Activated CD4-positive, alpha-beta T cell treated with anti-CD3 and anti-CD28 coated beads for 24 hours (primary cell): ENCODE measurements at places on chromosomes 4 and X.

DNA sequence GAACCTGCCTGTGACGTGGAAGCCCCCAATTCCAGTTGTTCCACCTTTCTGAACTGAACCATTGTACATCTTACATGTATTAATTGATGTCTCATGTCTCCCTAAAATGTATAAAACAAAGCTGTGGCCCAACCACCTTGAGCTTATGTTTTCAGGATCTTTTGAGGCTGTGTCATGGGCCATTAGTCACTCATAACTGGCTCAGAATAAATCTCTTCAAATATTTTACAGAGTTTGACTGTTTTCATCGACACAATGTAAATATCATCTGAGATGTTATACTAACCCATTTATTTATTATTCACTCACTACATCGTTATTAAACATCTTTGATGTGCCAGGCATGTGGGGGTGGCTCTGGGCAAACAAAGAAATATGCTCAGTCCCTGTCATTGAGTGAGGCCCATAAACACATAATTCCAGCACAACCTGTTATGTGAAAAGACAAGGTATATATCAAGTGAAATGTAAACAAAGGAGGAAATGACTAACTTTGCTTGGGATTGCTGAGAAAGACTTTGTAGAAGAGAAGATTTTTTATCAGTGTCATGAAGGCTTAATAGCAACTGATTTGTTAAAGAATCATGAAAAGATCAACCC is 34.5 kb upstream of the PPM1K start:
- DNase-seq = no peak

- DNase-seq = no peak
These were observed 85.2 kb upstream of the LNX1 start for GRCh38 chr4:53676402-53676871.

- DNase-seq = no peak
These were observed 92.4 kb downstream of the CXCL13 start for GRCh38 chr4:77697860-77698590.

DNA sequence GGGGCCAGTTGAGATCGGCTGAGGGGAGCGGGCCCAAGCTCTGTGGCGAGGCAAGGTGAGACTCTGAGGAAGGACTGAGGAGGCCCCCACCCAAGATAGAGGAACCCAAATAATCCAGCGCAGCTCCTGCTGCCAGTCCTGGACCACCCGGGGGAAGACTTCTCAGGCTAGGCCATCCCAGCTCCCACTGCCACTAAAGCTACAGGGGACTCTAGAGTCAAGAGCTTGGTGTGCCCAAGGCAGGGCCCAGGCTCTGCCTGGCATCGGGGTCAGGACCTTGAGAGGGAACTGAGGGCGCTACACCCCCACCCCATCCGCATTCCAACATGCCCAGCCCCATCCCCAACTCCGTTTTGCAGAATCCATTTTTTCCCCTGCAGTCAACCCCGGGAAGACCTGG is 8.6 kb downstream of the MAGEA4 start:
- no peak for DNase-seq

DNA sequence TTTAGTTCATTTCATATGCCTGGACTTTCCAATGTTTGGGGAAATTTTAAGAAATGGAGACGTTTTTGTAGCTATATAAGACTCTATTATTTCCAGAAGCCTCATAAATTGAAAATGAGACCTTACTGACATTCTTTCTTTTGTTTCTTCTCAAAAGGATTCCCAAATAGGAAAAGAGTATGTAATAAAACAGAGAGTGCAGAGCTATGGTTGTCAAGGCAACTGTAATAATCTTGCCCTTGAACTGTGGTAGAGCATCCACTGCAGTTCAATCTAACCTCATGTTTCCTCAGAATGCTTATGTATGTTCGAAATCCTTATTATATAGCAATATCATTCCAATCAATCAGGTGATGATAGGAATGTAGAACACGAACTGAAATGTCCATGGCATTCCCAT is 54.1 kb downstream of the AMELX start:
- no peak for DNase-seq

DNA sequence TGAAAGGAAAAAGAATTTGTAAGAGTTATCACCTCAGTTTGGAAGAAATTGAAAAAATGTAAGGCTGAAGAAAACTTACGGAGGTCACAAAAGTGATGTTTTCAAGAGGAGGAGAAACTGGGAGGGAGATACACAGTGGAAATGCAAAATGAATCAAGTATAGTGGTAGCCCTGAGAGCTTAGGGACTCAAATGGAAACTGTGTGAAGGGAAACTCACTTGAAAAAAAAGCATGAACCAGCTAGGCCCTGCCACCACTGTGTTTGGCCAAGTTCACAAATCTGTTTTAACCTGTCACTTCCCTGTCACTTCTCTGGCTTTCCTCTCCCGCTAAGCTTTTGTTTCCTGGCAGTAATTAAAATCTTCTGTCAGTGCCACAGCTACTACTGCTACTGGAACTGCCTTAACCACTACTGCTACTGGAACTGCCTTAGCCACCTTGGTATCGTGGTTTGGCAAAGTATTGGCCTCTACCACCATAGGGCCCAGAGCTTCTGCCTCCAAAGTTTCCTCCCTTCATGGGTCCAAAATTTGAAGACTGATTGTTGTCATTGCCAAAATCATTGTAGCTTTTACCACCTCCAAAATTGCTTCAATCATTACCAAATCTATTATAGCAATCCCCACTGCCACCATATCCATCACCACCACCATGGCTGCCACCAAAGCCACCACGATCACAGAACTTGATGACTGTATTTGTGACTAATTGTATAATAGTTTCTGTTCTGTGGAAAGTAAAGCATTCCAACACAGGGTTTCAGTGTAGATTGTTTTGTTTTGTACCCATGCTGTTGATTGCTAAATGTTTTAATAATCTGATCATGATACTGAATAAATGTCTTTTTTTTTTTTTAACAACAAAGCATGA is 41.5 kb downstream of the SMARCA5 start:
- no peak for DNase-seq

- DNase-seq = no peak
These were observed 277.4 kb downstream of the PAPSS1 start for GRCh38 chr4:107442538-107443111.

- DNase-seq = no peak
These were observed at the start of gene FAM184B for GRCh38 chr4:17781300-17782287. Gene FAM184B, minus strand, starts transcription at chr4:17781621. Its CDS starts 322 bp downstream, at chr4:17781299.

- no peak for DNase-seq
These were observed 7.2 kb downstream of the PRKG2 start for GRCh38 chr4:81207828-81208227.

- no peak for DNase-seq
These were observed 20.5 kb downstream of the HADH start for GRCh38 chr4:108010167-108010566.

DNA sequence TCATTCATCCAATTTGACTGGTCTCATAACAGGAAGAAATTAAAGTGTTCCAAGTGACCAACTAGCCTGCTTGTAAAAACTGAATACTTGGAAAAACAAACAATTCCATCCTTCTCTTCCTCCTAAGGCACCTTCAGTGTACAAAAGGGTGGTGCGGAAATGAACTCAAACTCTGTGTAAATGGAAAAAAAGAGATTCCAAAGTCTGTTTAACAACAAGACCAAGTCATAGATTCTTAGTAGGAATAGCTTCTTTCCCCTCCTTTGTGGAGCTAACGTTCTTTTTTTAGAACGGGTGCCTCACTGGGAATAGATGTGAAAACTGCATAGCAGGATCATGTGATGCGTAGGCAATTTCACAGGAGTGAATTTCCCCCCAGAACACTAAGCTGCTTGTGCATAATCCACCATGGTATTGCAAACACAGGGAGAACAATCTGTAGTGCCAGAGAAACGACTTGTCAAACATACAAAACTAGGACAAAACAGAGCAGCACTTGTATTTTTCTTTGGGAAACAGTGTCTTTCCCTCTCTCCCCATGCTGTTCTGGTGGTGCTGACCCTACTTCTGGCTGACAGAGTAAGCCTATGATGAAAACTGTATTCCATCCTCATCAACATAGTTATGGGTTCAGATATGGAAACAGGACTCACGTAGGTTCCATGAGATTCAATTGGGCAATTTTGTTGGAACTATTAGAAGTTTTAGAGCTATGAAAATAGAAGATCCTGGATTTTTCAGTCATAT is 13.2 kb upstream of the SOD3 start:
- no peak for DNase-seq

DNA sequence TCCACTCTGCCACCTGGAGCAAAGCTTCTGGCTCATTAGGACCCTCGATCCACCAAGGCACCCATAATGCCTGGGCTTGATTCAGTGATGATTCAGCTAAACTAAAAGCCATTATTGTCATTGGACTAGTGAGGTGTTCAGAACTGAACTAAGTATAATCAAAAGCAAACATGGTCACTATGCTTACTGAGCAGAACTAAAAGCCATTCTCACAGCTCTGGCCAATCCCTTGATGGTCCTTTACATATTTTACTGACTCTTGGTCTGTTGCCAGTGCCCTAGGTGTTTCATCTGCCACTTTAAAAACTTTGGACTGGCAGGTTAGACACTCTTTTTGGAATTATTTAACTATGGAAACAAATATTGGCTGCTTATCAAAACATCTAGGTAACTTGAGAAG is 703.5 kb downstream of the FAT4 start:
- DNase-seq = no peak

DNA sequence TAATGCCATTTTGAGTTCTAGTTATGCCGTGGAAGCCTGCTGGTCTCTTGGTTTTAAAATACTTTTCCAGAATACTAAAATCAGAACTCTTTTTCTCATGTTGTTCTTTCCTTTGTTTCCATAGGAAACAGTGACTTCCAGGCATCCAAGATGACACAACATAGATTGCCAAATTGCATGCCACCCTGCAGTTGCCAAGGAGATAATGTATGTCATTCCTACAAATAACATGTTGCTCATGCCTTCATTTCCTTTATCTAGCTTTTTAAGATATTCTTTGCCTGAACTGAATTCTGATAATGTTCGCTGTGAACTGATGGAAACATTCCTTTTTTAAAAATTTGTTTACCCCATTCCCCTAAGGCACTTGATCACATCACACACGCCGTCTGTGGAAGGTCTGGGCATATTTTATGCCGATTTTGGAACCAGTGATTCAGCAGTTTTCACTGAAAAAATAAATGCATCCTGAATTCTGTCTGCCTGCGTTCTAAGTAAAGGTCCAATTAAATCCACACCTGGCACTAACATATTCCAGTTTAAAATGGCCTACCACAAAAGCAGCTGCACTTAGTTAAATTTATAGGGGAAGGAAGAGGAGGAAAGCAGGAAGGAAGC is 38.0 kb upstream of the COX7B2 start:
- no peak for DNase-seq

- DNase-seq = peak; percentile 44
These were observed 58.5 kb upstream of the CLCN4 start for GRCh38 chrX:10098270-10098713.

- DNase-seq = no peak
These were observed 65.5 kb upstream of the TRIM2 start for GRCh38 chr4:153138736-153139135.

DNA sequence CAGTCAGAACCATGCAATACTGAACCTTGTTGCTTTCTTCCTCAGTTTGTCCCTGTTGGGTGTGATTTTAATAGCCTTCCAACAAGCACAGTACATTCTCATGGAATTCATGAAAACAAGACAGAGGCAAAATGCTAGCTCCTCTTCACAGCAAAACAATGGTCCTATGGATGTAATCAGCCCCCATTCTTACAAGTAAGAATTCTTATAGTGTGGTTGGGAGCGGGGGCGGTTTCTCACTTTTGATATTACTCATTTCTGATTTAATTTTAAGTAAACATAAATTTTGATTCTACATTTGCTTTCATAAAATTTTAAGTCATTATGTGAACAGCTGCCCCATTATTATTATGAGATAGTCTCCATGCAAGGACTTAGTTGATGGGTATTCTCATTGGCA is 80.8 kb upstream of the TLR2 start:
- peak; percentile 21 for DNase-seq

GRCh38 chr4:17565846-17566245 is 11.2 kb upstream of the LAP3 start:
- no peak for DNase-seq

GRCh38 chr4:101264512-101264911 is 82.8 kb downstream of the PPP3CA start:
- no peak for DNase-seq

DNA sequence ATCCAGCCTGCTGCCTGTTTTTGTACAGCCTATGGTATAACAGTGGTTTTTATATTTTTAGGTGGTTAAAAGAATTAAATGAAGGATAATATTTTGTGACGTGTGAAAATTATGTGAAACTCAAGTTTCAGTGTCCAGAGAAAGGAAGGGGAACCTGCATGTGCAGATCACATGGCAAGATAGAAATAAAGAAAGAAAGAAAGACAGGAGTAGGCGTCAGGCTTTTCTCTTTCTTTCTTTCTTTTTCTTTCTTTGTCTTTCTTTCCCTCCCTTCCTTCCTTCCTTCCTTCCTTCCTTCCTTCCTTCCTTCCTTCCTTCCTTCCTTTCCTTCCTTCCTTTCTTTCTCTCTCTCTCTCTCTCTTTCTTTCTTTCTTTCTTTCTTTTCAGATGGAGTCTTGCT is 42.0 kb upstream of the HUWE1 start:
- no peak for DNase-seq

- no peak for DNase-seq
These were observed 62.3 kb downstream of the CLDN22 start for GRCh38 chr4:183257808-183258207.

- no peak for DNase-seq
These were observed 58.1 kb downstream of the FAM13A start for GRCh38 chr4:88998891-88999290.

GRCh38 chr4:105765690-105766407 is 57.3 kb downstream of the GSTCD start:
- no peak for DNase-seq

DNA sequence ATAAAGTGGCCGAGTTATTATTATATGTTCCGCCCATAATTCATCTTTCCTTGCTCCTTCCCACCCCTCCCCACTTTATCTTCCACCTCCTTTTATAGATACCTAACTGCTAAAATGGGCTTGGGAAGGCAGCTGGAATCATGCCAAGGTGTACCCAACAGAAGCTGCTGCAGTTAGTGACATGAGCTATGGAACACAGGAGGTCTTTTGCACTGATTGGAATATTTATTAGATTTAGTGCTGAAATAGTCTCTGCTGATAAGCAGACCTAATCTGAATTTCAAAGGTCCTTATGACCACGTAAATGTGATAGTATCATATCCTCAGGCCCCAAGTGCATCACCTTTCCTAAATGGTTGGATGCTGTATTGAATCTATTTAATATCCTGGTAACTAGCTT is 64.9 kb downstream of the HMGB2 start:
- no peak for DNase-seq

DNA sequence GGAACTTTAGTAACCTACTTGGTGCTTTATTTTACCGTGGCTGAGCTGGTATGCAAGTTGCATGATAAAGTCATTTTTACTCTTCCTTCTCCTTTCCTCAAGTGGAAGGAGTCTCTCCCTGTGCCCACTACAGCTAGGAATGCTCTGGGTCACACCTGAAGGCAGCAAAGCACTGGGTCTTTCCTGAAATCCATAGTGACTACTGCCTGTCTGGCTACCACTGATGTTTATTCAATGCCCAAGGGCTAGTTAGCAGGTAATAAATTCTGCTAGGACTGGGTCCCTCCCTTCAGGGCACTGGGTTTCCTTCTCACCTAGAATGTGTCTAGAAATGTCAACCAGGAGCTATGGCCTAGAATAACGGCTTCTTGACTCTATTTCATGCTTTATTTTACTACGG is 1081.4 kb downstream of the FAT4 start:
- no peak for DNase-seq
